ENCODE measurements at places on chromosomes 16 and 17. TPM values are rescaled to one million over a fixed set of nuclear protein-coding genes. Genes with fewer than 3 reads are reported as not detected.

DNA sequence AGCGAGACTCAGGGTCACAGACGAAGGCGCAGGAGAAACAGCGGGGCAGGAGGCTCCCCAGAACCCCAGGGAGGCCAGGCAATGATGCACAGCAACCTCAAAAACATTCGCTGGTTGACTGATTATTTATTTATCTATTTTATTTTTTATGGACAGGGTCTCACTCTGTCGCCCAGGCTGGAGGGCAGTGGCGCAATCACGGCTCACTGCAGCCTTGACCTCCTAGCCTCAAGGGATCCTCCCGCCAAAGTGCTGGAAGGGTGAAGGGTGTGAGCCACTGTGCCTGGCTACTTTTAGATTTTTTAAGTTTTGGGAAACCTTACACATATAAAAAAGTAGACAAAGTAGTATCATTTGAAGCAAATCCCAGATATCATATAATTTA, 83.5 kb downstream of the ZNF778 start:
- no peak for DNase-seq

KRTAP2-2 gene
- total RNA-seq = not detected

SAT2 gene
- 20.4 TPM for total RNA-seq

TOP2A gene
- 68.5 TPM for total RNA-seq

DNA sequence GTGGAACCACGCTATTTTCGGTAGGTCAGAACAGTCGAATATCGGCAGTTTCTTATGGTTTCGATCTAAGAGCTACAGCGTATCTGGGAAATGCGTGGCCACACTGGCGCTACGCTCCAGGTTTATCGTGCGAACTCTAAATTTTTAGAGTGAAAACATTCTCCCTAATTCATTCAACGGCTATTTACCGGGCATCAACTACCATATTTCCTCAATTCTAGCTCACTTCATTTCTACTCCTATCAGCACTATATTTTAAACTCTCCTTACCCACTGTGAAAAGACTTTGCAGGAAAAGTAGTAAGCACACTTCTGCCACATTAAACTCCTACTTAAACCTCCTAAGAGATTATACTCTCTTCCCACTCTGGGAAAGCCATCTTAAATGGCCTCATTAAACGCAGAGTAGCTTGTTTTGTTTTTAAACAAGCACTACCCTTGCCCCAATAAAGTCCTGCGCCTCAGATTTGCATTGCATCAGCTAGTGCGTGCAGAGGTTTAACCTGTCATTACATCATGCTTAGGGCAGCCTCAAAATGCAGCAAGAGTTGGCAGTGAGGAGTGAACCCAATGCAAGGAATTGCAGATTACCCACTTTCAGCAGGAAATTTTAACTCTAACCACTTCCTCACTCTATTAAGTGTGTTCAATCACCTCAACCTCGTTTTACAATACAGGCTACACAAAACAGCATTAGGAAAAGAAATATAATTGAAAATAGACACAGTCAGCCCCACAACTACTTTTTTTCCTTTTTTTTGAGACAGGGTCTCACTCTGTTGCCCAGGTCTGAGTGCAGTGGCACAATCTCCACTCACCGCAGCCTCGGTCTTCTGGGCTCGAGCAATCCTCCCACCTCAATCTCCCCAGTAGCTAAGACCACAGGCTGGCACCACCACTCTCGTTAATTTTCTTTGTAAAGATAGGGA, 18.8 kb downstream of the SIAH1 start:
- DNase-seq = peak; percentile 90

- DNase-seq = no peak
Measured at GRCh38 chr16:17302620-17303019, 168.1 kb downstream of the XYLT1 start.

DNA sequence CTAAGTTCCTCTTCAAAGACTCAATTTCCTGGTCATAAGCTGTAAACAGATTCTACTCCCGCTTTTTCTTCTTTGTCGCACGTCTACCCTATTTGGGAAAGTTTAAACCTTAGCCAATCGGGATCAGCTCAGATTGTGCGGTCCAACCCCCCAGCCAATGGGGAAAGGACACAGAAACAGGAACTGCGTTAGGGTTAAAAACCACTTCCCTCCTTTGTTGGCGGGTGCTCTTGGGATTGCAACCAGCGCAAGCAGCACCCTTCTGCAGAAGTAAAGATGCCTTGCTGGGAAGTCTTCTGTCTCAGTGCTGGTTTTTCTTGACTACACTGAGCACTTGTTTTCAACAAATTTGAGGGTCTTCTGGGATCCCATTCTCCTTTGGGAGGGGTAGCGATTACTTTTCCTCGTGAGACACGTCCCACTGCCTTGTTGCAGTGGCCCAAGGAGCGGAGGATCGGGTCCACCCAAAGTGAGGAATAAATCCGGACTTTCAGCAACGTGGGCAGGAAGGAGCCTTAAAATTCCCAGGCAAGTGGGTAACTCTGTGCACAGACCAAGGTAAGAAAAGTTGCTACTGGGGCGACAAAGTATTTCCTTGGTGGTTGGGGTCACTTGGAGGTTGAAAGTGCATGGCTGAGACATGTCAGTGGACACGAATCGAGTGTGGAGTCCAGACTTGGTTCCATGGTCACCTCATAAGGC, 1.0 kb upstream of the YPEL3 start:
- DNase-seq = no peak

GRCh38 chr17:55228683-55229192, 36.0 kb upstream of the HLF start:
- DNase-seq = no peak

TMEM238L gene
- total RNA-seq = not detected

- DNase-seq = no peak
Measured at GRCh38 chr17:1039511-1040215, 42.7 kb downstream of the TIMM22 start.

- no peak for DNase-seq
Measured at GRCh38 chr16:29204806-29205135, 201.7 kb downstream of the NPIPB11 start.

FSCN2 gene
- 0.28 TPM for total RNA-seq

IRX5 gene
- total RNA-seq = not detected

CCDC144A gene
- 1.4 TPM for total RNA-seq

- peak; percentile 80 for DNase-seq
Measured at GRCh38 chr17:63848834-63849689, 6.6 kb upstream of the SMARCD2 start.

KRTAP4-9 gene
- not detected for total RNA-seq

DNA sequence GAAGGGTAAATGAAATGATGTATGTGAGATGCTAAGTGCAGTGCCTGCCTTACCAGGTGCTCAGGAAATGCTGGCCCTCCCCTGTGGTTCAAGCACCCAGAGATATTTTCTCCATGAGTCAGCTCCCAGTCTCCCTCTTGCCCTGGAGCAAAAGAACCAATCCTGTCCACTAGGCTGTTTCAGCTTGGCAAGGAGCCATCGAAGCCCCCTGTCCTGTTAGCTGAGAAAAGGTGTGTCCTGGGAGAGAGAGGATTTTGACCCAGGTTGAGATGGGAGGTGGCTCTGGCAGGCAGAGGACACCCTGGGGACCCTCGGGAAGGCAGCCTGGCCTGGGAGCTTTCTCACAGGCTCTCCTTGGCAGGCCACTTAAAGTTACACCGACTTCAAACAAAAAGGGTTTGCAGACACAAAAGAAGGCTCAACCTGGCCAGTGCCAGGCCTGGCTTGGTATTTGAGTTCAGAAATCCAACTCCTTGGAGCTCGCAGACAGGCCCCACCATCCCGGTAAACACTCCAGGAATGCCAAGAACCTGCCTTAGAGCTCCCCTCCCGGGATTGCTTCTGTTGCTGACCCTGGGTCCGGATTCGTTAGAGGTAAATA, 29.6 kb downstream of the NTN1 start:
- DNase-seq = no peak

DNA sequence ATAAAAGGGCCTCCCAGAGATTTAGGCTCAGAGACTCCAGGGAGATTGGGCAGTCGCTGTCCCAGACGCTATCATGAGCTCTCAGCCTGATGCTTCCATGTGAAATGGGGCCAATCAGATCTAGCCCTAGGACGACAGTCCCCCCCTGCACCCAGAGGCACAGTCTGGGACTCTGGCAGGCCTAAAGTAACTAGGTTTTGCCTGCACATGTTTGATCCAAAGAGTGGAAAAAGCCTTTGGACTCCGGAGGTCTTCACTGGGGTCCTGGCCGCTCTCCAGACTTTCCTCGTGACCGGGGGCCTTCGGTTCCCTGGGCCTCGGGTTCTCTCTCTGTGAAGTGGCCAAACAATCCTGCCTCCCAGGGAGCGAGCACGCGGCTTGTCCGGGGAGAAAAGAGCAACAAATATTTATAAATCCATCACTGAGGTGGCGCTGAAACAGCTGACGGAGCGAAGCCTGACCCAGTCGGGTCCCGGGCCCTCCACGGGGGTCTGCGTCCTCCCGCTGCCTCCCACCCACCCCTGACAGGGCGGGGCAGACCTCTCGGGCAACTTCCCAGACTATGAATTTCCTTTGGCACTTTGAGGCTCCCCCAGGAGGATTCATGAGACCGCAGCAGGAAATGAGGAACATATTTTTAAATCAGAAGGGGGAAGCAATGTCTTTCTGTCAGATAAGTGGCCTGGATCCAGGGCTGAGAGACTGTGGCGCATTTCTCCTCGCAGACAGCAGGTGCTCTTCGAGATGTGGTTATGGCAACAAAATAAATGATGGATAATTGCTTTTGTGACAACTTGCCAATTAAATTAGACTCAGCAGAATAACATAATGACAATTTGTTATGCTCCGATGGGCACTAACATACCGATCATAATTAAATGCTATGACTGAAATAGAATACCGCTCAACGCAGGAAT, 38.9 kb downstream of the MRPS23 start:
- DNase-seq = peak; percentile 4

- no peak for DNase-seq
Measured at GRCh38 chr17:79619196-79619595, 8.3 kb upstream of the RBFOX3 start.

- no peak for DNase-seq
Measured at GRCh38 chr17:53662608-53663007, 160.1 kb upstream of the KIF2B start.

NPIPA2 gene
- not detected for total RNA-seq

GPRC5C gene
- total RNA-seq = not detected

TP53TG3D gene
- not detected for total RNA-seq

GRCh38 chr16:55817236-55817912, 15.5 kb downstream of the CES1 start:
- no peak for DNase-seq

ZNF48 gene
- 6.6 TPM for total RNA-seq

- no peak for DNase-seq
Measured at GRCh38 chr17:79931817-79932309, 92.6 kb upstream of the CBX4 start.

CRISPLD2 gene
- 35.0 TPM for total RNA-seq

DNA sequence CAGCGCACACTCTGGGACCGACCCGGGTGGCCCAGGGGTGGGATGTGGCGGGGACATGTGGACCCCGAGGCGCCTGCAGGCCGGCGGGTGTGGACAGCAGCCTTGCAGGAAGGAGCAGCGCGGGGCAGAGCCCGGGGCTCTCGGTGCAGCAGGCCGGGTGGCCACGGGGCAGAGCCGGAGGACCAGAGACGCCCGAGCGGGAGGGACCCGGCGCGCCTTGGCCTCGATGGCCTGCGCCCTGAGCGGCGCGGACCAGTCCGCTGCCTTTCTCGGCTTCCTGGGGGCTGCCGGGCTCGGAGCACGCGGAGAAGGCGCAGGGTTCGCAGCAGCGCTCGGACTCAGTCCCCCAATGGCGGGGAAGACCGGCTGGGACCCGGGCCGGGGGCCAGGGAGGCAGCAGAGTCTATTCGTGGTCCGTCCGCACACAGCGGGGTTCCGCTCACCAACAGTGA, 43.4 kb downstream of the OSBPL7 start:
- no peak for DNase-seq

GRCh38 chr17:58300336-58300735, 19.6 kb upstream of the MPO start:
- DNase-seq = no peak

- peak; percentile 33 for DNase-seq
Measured at GRCh38 chr16:87790292-87791100, 24.7 kb upstream of the KLHDC4 start.

DNA sequence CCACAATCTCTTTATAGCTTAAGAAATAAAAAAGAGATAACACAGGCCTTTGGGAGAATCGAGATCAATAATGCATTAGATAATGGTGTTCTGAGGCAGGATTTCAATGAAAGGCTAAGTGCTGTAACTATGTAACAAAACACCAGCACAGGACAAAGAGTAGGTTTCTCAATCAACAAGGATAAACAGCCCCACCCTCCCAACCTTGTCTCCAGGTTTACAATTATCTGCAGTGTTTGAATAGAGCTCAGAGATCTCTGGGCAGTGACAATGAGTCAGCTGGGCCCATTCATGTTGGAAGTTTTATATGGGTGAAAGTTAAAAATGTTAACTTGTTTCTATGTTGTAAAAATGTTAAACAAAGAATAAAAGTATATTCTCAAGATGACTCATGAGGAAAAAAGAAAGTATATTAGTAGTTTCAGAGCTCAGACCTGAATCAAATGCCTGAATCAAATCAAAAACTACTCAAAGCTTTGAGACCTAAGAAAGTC, 17.0 kb upstream of the KRT20 start:
- peak; percentile 71 for DNase-seq

DNA sequence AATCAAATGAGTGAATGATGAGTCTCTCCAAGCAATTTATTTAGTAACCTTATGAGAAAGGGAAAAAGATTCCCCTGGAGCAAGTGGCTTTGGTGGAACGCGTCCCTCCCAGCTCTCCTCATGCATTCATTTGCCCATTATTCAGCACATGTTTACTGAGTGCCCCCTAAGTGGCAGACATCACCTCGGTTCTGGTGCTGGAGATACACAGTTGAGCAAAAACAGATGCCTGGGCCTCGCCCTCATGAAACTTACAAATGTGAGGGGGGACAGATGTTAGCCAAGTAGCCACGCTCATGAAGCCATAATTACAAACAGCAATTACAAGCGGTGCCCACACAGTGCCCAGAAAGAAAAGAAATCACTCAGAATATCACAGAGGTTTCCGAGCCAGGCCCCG, 45.1 kb upstream of the CIBAR2 start:
- no peak for DNase-seq

DNA sequence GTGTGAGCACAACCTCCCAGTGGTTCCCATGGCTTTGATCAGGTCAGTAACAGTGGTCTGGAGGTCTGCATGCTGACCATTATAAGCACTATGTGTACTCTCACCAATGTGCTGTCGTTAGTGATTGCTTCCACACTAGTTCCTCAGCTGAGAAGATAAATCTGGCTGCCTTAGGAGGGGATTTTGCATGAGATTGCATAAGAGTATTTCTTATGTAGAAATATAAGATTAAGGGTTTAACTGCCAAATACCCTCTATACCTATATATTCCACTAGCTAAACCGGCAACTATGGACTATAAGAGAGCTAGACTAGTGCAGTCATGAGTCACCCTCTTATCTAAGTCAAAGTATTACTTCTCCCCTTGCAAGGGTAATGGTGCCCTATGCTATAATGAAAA, 580.2 kb downstream of the CDH11 start:
- DNase-seq = no peak
